ENCODE measurements at places on chromosomes 7 and 10. TPM values are rescaled to one million over a fixed set of nuclear protein-coding genes. Genes with fewer than 3 reads are reported as not detected.

The EVX1 gene
- not detected for total RNA-seq

The ADRB1 gene
- total RNA-seq, result 34.5 TPM

The ZNF722 gene
- not detected for total RNA-seq

The AGMO gene
- total RNA-seq, result not detected

- H3K36me3 ChIP-seq, result peaks cover 9% of the 10 kb centered on the region
- peaks cover 4% of the 10 kb centered on the region for H3K4me1 ChIP-seq
- no peak overlapping the region for H3K27ac ChIP-seq
- peak; percentile 83 for DNase-seq
Observed at GRCh38 chr10:103605359-103606096, 112.0 kb downstream of the NEURL1 start.

DNA sequence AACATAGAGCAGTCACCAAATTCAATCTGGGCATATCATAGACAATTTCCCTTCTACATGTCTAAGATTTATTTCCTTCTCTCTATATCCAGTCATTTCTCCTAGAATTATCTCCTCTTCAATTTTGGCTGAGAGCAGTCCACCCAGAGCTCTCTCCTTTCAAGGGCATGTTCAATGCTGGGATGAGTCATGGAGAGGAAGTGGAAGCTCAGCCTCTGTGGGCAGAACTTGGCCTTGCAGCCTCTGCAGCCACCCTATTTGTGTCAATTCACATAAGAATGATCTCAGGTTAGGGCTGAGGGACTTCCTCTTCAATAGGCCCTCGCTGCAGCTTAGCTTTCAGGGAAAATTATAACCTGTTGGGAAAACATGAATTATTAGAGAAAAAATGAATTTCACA lies 560.8 kb downstream of the POM121L12 start:
- H3K4me1 ChIP-seq, result peaks cover 30% of the 10 kb centered on the region
- no peak overlapping the region for H3K4me3 ChIP-seq
- no peaks in the 10 kb centered on the region for H3K27me3 ChIP-seq
- H3K36me3 ChIP-seq, result no peaks in the 10 kb centered on the region
- no peak overlapping the region for H3K27ac ChIP-seq
